Testis (tissue), 5 donors: ENCODE measurements at places on chromosomes 5 and 9. TPM values are rescaled to one million over a fixed set of nuclear protein-coding genes. Genes with fewer than 3 reads are reported as not detected.

DNA sequence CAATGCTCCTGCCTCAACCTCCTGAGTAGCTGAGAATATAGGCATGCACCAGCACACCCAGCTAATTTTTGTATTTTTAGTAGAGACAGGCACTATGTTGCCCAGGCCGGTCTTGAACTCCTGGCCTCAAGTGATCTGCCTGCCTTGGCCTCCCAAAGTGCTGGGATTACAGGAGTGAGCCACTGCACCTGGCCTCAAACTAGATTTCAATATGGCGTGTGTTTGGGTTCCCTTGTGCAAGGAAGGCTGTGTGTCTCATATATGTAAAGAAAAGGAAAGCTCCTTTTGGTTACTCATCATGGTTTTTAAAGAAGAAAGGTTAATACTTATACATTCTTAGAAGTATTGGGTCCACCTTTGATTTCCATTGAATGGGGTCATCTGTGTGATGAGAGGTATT is 70.7 kb downstream of the ANKRD33B start:
- no peak for DNase-seq

GRCh38 chr5:77024490-77024889 is 5.7 kb upstream of the AGGF1 start:
- DNase-seq = no peak

Gene CCNH
- 167 TPM for total RNA-seq

Gene AMACR
- total RNA-seq = 6.9 TPM

DNA sequence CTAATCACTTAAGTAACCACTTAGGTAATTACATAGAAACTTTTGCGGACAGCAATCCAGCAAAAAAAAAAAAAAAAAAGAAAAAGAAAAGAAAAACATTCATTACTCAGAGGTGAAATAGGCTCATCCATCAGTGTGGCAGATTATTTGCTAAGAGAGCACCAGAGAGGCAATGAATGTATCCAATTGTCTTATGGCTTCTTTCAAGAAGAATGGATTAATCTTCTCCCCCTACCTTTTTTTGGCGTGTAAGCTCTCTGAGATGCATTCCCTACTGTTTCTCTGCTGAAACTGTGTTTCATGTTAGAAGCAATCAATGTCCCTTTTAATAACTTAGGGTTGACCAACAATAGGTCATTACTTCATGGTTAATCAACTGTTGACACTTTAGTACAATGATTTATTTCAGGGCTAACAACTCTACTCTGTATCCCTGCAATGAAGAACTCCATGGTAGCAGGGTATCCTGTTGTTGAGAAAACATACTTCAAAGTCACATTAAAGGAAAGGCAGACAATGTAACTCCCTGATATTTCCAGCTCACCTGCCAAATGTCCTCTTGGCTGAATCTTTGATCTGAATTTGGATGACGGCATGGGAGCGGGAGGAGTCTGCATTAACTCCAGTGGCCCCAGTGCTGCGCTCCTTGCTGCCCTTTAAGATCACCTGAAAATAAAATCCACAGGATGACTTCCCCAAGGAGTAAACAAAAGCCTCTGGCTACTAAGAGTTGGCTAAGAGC is 57.6 kb downstream of the KIF24 start:
- DNase-seq = no peak

- no peak for DNase-seq
Observed at GRCh38 chr9:5871785-5872184, 18.9 kb upstream of the MLANA start.

Gene POLR3G
- 9.4 TPM for total RNA-seq

- no peak for DNase-seq
Observed at GRCh38 chr5:1295650-1296037, 776 bp upstream of the TERT start.

Gene NEURL1B
- 18.1 TPM for total RNA-seq

- no peak for DNase-seq
Observed at GRCh38 chr5:43078956-43079355, 38.8 kb upstream of the ANXA2R start.
